Suprapubic skin (tissue), 4 donors: ENCODE measurements at places on chromosomes 2 and 18. TPM values are rescaled to one million over a fixed set of nuclear protein-coding genes. Genes with fewer than 3 reads are reported as not detected.

POTEI gene
- not detected for total RNA-seq

SYT4 gene
- not detected for total RNA-seq

CACNB4 gene
- total RNA-seq: 7.6 TPM

CHAC2 gene
- total RNA-seq: 6.4 TPM

ASB18 gene
- total RNA-seq: not detected

DNA sequence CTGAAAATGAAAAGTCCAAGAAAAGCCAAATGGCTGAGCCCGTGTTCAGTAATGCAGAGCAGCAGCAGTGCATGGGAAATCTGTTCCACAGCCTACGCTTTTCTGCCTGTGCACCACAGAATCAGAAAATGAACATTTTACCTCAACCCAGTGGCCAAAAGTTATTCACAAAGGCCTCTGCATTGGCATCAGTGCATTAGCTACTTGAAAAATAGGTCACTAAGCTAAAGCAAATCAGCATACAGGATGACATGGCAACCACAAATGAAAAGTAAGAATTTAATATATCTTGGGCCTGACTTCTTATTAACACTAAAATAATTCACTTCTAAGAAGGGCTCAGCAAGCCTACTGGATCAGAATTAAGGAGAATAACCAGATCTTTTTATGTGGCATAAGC is 1145.3 kb upstream of the CHAC2 start:
- H3K27me3 ChIP-seq: no peaks in the 10 kb centered on the region
- H3K36me3 ChIP-seq: no peaks in the 10 kb centered on the region
- H3K27ac ChIP-seq: no peak overlapping the region
- no peak overlapping the region for H3K4me3 ChIP-seq

DNA sequence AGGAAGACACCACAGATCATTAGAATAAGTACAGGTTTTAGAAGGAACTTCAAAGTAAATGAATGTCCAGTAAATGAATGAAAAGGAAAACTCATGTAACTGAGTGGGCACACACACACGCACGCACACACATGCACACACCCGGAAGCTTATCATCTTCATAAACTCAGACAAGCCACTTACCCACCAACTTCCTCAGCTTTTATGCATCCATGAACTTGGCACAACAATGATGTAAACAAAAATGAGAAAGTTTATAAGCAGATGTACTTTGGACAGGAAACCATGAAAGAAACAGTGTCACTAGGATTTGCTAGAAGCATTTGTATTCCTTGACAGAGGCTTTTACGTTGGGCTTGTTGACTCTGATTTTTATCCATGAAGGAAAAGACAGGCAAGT is 23.2 kb downstream of the RNF152 start:
- DNase-seq: no peak
- peaks cover 12% of the 10 kb centered on the region for H3K4me1 ChIP-seq
- no peaks in the 10 kb centered on the region for H3K27me3 ChIP-seq
- H3K27ac ChIP-seq: no peak overlapping the region

DNA sequence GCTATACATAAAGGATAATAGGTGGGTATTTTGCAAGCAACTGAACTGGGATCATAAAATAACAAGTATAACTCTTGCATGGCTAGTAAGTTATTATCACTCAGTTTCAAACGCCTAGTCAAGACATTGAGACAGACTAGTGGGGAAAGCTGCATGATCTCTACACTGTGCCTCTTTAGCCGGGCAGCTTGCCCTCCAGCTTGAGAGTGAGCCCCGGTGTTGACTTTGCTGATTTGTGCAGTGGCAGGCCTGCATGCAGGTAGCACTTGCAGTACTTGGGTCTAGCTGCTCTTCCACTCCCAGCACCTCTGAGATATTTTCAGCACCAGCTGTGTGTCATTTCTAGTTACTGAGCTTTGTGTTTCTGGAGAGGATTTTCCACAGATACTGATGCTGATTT is 118.8 kb upstream of the DAPL1 start:
- H3K27ac ChIP-seq: no peak overlapping the region
- no peaks in the 10 kb centered on the region for H3K4me1 ChIP-seq
- H3K27me3 ChIP-seq: no peaks in the 10 kb centered on the region
- H3K36me3 ChIP-seq: peaks cover 83% of the 10 kb centered on the region
- DNase-seq: no peak
- no peak overlapping the region for H3K4me3 ChIP-seq

DNA sequence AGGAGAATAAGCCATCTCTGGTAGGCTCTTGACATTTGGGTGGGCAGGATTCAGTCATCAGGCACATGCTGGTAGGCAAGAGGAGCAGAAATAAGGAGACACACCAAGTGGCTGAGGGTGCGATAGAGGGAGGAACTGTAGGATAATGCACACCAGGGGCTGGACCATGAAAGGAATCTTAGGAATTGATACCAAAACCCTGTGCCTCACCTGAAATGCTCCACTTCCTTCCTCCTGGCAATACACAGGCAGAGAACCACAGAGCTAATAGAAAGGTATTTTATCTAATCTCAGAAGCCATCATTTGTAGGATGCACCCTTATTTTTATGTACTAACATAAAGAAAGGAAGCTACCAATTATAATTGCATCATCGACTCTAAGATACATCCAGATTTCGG is 4.4 kb upstream of the CYP1B1 start:
- no peak for DNase-seq
- H3K27ac ChIP-seq: no peak overlapping the region
- peaks cover 23% of the 10 kb centered on the region for H3K4me1 ChIP-seq
- H3K36me3 ChIP-seq: no peaks in the 10 kb centered on the region
- peaks cover 6% of the 10 kb centered on the region for H3K27me3 ChIP-seq

- H3K27ac ChIP-seq: no peak overlapping the region
- H3K4me1 ChIP-seq: no peaks in the 10 kb centered on the region
- H3K4me3 ChIP-seq: no peak overlapping the region
- H3K36me3 ChIP-seq: no peaks in the 10 kb centered on the region
- no peak for DNase-seq
These were observed 112.4 kb upstream of the BZW1 start for GRCh38 chr2:200699310-200699709.

DNA sequence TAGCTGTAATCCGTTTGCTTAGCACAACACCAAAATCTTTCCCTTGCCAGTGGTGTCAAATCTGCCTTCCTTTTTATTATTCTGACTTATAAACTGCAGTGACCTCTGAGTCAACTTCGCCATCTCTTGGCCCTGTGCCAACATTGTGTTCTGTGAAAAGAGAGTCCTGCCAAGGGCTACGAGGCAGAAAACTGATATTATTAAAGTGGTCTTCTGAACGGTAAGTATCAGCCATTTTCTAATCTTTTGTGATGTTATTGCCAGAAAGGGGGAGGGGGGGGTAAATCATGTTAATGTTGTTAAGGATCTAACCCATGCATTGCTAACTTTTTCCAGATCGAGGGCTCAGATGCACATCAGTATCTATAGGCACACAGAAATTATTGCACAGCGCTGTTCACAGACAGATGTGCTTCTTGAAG is 121.5 kb upstream of the LTBP1 start:
- H3K4me3 ChIP-seq: no peak overlapping the region
- H3K27me3 ChIP-seq: no peaks in the 10 kb centered on the region
- H3K4me1 ChIP-seq: peaks cover 3% of the 10 kb centered on the region
- no peak overlapping the region for H3K27ac ChIP-seq

- no peak overlapping the region for H3K4me3 ChIP-seq
- H3K4me1 ChIP-seq: peaks cover 32% of the 10 kb centered on the region
- DNase-seq: no peak
- H3K27me3 ChIP-seq: no peaks in the 10 kb centered on the region
- peaks cover 4% of the 10 kb centered on the region for H3K36me3 ChIP-seq
These were observed 4.3 kb downstream of the EPG5 start for GRCh38 chr18:45962866-45963265.

GRCh38 chr2:50649626-50650402 is 382.1 kb downstream of the NRXN1 start:
- H3K4me1 ChIP-seq: peaks cover 19% of the 10 kb centered on the region
- no peak overlapping the region for H3K4me3 ChIP-seq
- H3K27me3 ChIP-seq: no peaks in the 10 kb centered on the region

- no peaks in the 10 kb centered on the region for H3K36me3 ChIP-seq
- H3K27me3 ChIP-seq: no peaks in the 10 kb centered on the region
- H3K27ac ChIP-seq: no peak overlapping the region
- DNase-seq: no peak
- H3K4me1 ChIP-seq: peaks cover 20% of the 10 kb centered on the region
These were observed 20.0 kb downstream of the DAPL1 start for GRCh38 chr2:158815166-158815565.

GRCh38 chr2:8680822-8681760 is 765 bp upstream of the ID2 start:
- peak; percentile 86 for DNase-seq
- peak overlapping the region; percentile 96 for H3K27ac ChIP-seq
- peak overlapping the region; percentile 77 for H3K4me3 ChIP-seq
- peaks cover 64% of the 10 kb centered on the region for H3K4me1 ChIP-seq

- peaks cover 19% of the 10 kb centered on the region for H3K4me1 ChIP-seq
- no peaks in the 10 kb centered on the region for H3K27me3 ChIP-seq
- peak overlapping the region; percentile 76 for H3K27ac ChIP-seq
- H3K36me3 ChIP-seq: no peaks in the 10 kb centered on the region
- H3K4me3 ChIP-seq: no peak overlapping the region
These were observed 68.8 kb upstream of the SPTBN1 start for GRCh38 chr2:54387059-54387991.

- no peaks in the 10 kb centered on the region for H3K27me3 ChIP-seq
- DNase-seq: no peak
- no peak overlapping the region for H3K4me3 ChIP-seq
These were observed 195.0 kb downstream of the CYP26B1 start for GRCh38 chr2:71952572-71953188.

- DNase-seq: no peak
- H3K36me3 ChIP-seq: no peaks in the 10 kb centered on the region
- H3K27me3 ChIP-seq: no peaks in the 10 kb centered on the region
- no peak overlapping the region for H3K4me3 ChIP-seq
These were observed 101.2 kb downstream of the SETBP1 start for GRCh38 chr18:44781886-44782285.

GRCh38 chr2:72998234-72998651 is 73.3 kb downstream of the SFXN5 start:
- H3K27ac ChIP-seq: no peak overlapping the region
- no peak for DNase-seq
- no peak overlapping the region for H3K4me3 ChIP-seq
- H3K4me1 ChIP-seq: no peaks in the 10 kb centered on the region
- peaks cover 8% of the 10 kb centered on the region for H3K36me3 ChIP-seq

GRCh38 chr18:63376538-63376937 is 9.5 kb upstream of the KDSR start:
- DNase-seq: no peak
- H3K27me3 ChIP-seq: no peaks in the 10 kb centered on the region
- no peaks in the 10 kb centered on the region for H3K36me3 ChIP-seq
- no peaks in the 10 kb centered on the region for H3K4me1 ChIP-seq

GRCh38 chr2:65710779-65711295 is 278.4 kb upstream of the SPRED2 start:
- no peak for DNase-seq
- H3K4me1 ChIP-seq: no peaks in the 10 kb centered on the region
- no peak overlapping the region for H3K27ac ChIP-seq
- H3K4me3 ChIP-seq: no peak overlapping the region
- peaks cover 4% of the 10 kb centered on the region for H3K27me3 ChIP-seq
- H3K36me3 ChIP-seq: no peaks in the 10 kb centered on the region

DNA sequence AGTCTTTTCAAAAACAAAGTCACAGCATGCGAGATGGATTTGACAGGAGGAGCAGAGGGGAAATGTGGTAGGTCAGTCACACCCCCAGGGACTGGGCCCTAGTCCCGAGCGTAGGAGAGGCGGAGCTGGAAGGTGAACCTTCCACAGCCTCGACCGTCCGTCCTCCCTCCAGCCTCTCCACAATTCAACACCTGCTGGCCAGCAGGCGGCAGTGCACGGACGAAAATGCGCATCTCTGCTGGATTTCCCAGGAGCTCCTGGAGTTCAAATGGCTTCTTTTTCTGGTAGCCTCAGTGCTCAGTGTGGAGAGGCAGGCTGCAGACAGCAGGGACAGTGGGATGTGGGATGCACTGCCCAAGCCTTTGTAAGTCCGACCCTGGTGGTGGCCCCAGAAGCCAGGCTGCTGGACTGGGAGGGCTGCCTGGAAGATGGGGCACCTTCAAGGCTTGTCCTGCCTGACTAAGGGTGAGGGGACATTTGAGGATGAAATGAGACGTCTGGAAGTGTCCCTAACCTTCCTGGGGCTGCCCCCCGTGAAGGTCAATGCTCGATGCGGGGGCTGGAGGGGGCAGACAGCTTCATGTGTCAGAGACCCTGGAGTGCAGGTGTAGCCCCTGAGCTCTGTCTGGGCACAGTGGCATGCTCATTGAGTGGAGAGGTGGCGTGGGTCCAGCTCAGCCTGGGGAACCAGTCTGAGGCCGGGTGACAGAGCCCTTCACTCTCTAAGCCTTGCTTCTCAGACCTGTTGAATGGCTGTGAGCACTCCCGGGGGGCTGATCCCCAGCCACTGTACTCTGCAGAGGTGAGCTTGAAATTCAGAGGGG is 189.5 kb downstream of the TFCP2L1 start:
- H3K27ac ChIP-seq: no peak overlapping the region
- H3K27me3 ChIP-seq: no peaks in the 10 kb centered on the region
- DNase-seq: no peak
- H3K36me3 ChIP-seq: no peaks in the 10 kb centered on the region
- H3K4me1 ChIP-seq: peaks cover 5% of the 10 kb centered on the region
- no peak overlapping the region for H3K4me3 ChIP-seq

GRCh38 chr2:233563663-233564430 is 2.7 kb downstream of the USP40 start:
- H3K4me3 ChIP-seq: no peak overlapping the region
- DNase-seq: no peak
- H3K27ac ChIP-seq: no peak overlapping the region

- H3K27me3 ChIP-seq: no peaks in the 10 kb centered on the region
- peak overlapping the region; percentile 29 for H3K27ac ChIP-seq
- H3K4me1 ChIP-seq: peaks cover 4% of the 10 kb centered on the region
- no peak overlapping the region for H3K4me3 ChIP-seq
These were observed 47.0 kb downstream of the UGP2 start for GRCh38 chr2:63888490-63889402.

DNA sequence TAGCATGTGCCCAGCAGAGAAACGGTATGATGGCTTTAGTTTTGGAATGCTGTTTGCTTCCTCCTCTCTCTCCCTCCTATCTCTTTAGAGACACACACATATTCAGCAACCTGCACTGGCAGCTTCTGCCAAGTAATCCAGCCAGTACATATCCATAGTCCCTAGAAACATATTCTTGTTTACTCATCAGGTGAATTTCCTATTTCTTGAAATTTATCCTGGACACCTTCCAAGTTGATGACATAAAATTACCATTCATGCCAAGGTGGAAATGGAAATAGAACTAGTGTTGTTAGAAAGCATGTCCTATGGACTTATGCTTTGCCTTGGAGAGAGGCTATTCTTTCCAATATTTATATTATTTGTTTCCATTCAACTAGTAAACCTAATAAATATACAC is 50.9 kb upstream of the RGPD4 start:
- H3K4me3 ChIP-seq: no peak overlapping the region
- DNase-seq: no peak
- no peaks in the 10 kb centered on the region for H3K27me3 ChIP-seq
- H3K27ac ChIP-seq: no peak overlapping the region
- H3K36me3 ChIP-seq: no peaks in the 10 kb centered on the region
